ENCODE measurements at places on chromosomes 3 and 15. TPM values are rescaled to one million over a fixed set of nuclear protein-coding genes. Genes with fewer than 3 reads are reported as not detected.

DNA sequence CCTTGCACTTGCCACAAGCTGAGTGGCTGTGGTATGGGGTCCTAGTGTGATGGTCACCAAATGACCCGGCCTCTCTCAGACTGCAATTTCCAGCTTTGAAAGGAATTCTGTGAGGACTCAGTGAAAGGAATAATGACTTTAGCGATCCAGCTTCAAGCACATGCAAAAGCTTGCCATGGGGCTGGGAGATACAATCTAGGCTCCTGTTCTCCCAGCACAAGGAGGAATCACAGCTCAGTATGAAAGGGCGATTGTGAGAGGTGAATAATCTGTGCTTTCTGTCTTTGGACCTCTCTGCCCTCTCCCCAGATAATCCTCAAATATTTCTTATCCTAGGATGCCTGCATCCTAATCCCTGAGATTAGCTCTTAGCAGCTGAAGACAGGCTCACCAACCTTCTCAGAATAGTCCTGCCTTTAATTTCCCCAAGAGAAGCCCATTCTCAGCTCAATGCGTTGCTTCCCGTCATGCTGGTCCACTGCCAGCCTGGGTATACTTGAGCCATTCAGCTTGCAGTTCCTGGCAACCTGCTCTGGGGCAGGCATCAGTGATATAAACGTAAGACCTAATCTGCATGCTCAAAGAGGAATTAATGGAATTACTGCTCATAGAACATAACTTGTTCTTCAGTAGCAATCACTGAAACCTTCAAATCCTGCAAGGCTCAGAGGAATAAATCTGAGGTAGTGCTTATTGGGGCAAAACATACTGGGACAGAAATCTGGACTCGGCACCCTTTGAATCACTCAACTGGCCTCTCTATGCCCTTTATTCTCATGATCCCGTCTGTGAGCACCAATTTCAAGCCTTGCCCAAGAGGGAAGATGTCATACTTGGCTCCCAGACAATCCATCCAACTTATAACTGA is 15.1 kb downstream of the TLNRD1 start:
- no peaks in the 10 kb centered on the region for H3K36me3 ChIP-seq
- no peaks in the 10 kb centered on the region for H3K4me1 ChIP-seq
- H3K27ac ChIP-seq = no peak overlapping the region
- H3K4me3 ChIP-seq = no peak overlapping the region

- no peaks in the 10 kb centered on the region for H3K4me1 ChIP-seq
- peak; percentile 36 for DNase-seq
- H3K36me3 ChIP-seq = no peaks in the 10 kb centered on the region
- H3K4me3 ChIP-seq = no peak overlapping the region
- no peak overlapping the region for H3K27ac ChIP-seq
These were observed 24.6 kb upstream of the MCCC1 start for GRCh38 chr3:183123891-183124290.

GRCh38 chr3:29447946-29448627 is 167.2 kb downstream of the RBMS3 start:
- no peaks in the 10 kb centered on the region for H3K4me1 ChIP-seq
- no peaks in the 10 kb centered on the region for H3K27me3 ChIP-seq
- no peak for DNase-seq
- H3K36me3 ChIP-seq = no peaks in the 10 kb centered on the region
- no peak overlapping the region for H3K27ac ChIP-seq

- H3K4me3 ChIP-seq = no peak overlapping the region
- peak overlapping the region; percentile 59 for H3K27ac ChIP-seq
- DNase-seq = peak; percentile 66
- H3K4me1 ChIP-seq = peaks cover 18% of the 10 kb centered on the region
- H3K27me3 ChIP-seq = no peaks in the 10 kb centered on the region
These were observed 130.1 kb upstream of the PRICKLE2 start for GRCh38 chr3:64355401-64355807.

Gene LRIG1
- 27.9 TPM for polyA plus RNA-seq

Gene CHRD
- polyA plus RNA-seq = 0.46 TPM

All from fibroblast of lung (primary cell).